ENCODE measurements at places on chromosomes 3 and 15.

- DNase-seq = no peak
Measured at GRCh38 chr3:36309092-36309491, 71.2 kb upstream of the STAC start.

- no peak for DNase-seq
Measured at GRCh38 chr3:135197856-135198255, 402.8 kb downstream of the EPHB1 start.

DNA sequence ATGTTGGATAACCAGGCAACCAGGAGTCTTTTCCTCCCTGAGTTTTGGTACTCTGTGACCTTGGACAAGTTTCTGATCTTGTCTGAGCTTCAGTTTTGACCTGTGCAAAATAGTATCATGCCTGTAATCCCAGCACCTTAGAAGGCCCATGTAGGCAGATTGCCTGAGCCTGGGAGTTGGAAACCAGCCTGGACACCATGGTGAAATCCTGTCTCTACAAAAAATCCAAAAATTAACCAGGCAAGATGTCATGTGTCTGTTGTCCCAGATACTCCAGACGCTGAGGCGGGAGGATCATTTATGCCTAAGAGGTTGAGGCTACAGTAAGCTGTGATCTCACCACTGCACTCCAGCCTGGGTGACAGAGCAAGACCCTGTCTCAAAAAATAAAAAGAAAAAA, 114.8 kb downstream of the IL12A start:
- no peak for DNase-seq

- no peak for DNase-seq
Measured at GRCh38 chr3:69674752-69675151, 64.5 kb upstream of the MITF start.

DNA sequence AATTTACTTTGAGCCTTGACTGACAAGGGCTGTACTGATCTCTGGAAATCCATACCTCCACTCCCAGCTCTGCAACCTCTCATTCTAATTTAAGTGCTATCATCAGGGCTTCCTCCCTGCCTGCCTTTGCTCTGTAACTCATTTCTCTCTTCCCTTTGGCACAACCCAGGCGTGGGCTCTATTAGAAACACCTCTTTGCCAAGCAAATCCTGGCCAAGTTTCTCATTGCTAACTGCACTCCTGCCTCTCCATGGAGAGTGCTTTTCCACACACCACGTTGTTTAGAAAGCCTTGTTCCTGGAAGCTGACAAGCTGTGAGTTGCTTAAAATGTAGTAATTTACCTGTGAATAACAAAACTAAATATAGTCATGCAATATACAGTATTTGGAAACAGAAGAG, 20.1 kb upstream of the FSTL1 start:
- DNase-seq = no peak

DNA sequence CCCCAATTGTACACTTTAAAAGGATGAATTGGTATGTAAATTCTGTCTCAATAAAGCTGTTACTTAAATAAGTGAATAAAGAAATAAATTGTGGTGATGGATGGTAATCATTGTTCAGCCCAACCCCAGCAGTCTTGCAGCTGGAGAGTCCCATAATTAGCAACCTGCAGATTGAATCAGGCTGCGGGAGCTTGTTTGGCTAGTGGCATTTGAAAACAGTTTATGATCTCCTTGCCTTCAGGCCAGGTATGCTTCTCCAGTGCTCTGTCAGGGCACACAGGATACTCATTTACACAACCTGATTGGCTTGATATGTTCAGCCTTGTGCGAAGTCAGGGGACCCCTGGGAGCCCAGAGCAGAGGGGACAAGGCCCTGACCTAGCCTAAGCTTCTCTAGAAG, 16.5 kb upstream of the TSEN2 start:
- no peak for DNase-seq

All from Karpas-422 (cell line).